ENCODE measurements at places on chromosomes 5 and 9.

- DNase-seq: no peak
Observed at GRCh38 chr5:84204772-84205171, 179.9 kb downstream of the EDIL3 start.

DNA sequence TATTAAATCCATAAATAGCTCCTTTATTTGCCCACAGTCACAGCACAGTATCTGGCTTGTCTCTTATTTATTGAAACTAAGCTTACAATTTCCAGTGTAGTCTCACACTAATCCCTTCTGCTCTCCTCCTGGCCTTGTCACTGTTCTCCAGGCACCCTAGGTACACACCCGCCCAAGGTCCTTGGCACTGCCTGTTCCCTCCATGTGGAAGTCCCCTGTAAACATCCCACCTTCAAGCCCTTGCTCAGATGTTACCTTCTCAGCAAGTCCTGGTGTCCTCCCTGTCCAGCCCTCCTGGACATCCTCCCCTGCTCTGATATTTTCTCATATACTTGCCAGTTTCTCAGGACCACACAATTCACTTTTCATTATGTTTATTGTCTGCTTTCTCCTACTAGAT lies 44.2 kb upstream of the CFAP157 start:
- DNase-seq: no peak

DNA sequence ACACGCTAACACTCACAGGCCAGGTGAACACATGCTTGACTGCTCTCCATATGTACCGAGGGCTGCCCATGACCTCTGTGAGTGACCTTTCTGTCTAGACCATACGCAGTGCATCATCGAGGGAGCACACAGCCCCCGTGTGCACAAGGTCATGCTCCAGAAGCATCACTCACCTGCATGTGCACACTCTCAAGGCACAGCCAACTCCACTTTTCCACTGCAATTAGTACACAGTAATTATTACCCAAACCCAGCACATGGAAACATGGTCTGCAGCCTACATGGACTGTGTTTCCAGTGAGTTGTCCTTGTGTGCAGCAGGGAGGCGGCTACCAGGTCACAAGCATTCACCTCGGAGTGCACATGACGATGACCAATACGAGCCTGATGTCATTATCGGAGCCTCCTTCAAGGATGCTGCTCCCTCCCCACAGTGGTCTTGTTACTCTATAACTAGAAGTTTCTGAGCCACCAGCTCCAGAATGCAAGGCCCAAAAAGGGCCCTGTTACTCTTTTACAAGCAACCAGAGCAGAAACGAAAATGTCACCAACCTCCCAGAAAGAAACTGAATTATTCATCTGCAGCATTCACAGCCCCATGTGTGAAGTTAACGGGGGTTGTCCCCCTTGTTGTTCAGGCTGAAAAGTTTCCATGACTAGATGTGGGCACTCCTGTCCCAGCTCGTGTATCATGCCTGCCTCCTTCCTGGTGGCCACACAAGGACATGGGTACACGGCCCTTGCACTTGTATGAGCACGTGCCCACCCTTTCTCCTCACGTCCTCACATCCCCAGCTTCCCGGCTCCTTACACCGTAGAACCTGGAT lies 31.2 kb downstream of the SEMA4D start:
- DNase-seq: no peak

DNA sequence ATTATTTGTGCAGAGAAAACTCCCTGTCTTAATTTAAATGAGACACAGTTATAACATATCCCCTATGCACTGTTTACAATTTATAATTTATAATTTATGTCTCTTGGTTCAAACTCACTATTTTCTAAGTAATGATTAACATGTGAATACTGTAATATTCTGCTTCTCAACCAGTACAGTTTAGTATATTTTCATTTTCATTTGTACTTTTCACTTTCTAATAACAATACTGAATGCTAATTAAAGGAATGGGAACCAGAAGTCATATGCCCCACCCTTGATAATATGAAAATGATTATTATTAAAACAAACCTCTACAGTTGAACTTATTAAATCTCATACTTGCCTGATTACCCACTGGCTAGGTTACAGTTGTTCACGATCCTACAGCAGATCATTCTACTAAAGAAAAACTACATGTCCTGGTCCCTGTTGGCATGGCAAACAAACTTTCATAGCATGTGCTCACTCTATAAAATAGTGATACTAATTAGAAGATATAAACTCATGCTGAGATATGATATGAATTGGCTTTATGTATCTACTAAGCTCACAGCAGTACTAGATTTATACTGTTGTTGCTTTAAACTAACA lies 66.4 kb downstream of the POU5F2 start:
- DNase-seq: no peak

- DNase-seq: no peak
Observed at GRCh38 chr9:136799854-136800657, 3.9 kb downstream of the CCDC183 start.

DNA sequence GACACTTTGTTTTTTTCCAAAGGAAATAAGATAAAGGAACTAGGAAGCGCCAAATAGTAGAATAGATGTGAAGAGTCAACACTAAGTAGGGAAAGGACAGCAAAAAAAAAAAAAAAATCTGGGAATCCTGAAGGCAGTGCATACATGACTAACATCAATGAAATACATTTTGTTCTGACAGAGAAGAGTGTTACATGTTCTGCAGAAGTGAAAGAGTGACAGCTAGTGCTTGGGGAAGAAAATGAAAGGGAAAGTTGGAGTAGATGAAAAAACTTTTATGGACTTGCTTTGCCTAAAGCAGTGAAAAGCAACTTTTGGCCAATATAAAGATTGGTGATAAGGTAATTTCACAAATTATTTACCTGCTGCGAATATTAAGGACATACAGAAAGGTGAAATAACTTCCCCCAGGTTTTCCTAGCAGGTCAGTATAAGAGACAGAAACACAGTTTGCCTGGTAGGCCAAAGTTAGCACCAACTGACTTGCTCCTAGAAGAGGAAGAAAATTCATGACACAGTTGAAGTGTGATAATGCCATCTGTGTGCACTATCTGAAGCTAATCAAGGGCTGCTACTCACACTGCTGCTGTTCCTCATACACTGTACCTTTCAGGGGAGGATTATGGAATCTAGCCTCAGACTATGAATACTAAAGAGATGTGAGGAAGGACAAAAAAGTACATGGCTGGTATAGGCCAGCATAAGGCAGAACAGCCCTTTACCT lies 38.6 kb downstream of the RANBP6 start:
- no peak for DNase-seq

DNA sequence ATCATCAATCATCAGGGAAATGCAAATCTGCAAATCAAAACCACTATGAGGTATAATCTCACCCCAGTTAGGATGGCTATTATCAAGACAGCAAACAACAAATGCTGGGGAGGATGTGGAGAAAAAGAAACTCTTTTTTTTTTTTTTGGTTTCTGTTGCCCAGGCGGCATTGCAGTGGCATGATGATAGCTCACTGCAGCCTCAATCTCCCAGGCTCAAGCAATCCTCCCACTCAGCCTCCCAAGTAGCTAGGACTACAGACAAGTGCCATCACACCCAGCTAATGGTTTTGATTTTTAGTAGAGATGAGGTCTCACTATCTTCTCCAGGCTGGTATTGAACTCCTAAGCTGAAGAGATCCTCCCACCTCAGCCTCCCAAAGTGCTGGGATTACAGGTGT lies 5.4 kb upstream of the CNTRL start:
- DNase-seq: no peak

DNA sequence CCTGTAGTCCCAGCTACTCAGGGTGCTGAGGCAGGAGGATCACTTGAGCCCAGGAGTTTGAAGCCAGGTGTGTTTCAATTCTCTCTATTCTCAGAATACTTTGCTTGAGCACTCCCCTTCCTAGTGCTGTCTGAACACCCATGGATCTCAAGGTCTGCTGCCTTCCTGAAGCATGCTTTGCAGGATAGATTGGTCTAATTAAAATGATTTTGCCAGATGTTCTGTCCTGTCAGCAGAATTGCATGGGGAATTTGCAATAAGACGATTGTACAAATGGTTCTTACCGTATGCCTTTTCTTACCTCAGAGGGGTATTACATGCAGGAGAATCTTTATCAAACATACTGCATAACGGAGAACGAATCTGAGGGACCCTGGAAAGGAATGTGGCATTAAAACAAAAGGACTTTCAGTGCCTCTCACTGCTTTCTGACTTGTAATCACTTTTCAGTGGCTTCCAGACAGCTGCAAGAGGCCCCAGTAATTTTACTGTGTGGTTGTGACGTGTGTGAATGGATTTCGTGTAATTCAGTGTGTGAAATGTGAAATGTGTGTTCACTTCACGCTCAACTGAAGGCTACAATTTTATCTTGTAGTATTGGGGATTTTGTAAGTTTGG lies 587.2 kb upstream of the SEMA6A start:
- DNase-seq: no peak

DNA sequence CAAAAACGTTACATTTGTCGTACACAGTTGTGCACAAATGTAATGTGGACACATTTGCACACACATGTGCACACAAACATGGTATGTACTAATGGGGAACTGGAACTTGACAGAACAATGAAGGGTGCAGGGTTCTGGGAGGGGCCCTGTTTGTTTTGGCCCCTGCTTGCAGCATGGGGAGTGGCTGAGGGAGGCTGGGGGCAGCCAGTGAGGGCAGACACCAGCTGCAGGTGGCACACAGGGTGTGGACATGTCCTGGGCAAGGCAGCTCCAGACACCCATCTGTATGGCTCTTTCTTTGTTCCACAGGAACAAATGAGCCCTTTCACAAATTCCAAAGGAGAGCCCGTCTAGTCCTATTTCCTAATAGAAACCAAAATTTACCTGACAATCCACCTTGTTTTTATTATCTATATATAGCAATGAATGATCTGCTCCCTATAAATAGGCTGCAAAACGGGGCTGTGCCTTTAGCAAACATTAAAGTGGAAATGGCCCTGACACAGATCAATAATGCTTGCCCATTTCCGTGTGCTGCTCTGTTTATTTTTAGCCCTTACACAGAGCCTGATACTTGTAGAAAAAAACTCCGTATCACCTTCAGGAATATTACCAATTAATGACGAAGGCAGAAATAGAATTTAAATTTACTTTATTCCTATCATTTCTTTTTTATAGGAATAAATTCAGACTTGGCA lies 26.4 kb downstream of the MARCHF3 start:
- DNase-seq: no peak

DNA sequence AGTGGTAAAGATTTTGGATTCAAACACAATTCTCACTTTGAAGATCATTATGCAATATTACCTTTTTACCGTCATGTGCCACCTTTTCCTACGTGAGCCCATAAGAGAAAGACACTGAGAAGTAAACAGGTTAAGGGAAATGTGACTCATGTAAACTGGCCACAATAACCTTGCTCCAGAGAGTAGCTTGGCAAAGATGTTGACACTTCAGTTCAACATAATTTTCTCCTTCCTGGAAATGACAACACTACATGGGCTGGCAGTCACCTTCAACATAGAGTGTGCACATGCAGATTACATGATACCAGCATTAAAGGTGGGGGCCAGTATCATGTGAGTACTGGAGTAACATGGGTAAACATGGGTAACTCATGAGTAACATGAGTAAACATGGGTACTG lies 141.9 kb downstream of the CDK5RAP2 start:
- DNase-seq: peak; percentile 7

GRCh38 chr9:136626066-136626725 lies 36.5 kb upstream of the EGFL7 start:
- DNase-seq: no peak

- DNase-seq: no peak
Observed at GRCh38 chr5:72183101-72183520, 75.8 kb downstream of the MAP1B start.

DNA sequence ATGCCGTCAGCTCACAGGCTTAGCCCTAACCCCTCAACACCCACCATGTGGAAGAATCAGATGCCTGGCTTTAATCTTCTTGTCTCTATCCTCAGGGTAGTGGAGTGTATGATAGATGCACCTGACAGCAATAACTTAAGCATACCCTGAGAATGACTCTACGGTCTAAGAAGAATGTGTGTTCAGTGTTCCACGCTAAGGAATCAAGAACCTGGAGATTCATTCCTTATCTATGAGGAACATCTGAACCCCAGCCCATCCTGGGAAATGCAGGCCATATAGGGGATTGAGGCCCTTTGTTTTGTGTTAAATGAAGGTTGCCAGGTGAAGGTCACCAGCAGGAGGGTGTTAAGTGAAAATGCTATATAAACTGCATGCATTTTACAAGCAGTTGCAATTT lies 63.0 kb downstream of the KLHL3 start:
- no peak for DNase-seq

Data from AG10803 (cell line).